Naive thymus-derived CD4-positive, alpha-beta T cell (primary cell): ENCODE measurements at places on chromosomes 3 and 15. TPM values are rescaled to one million over a fixed set of nuclear protein-coding genes. Genes with fewer than 3 reads are reported as not detected.

The OR5H6 gene
- total RNA-seq, result not detected

DNA sequence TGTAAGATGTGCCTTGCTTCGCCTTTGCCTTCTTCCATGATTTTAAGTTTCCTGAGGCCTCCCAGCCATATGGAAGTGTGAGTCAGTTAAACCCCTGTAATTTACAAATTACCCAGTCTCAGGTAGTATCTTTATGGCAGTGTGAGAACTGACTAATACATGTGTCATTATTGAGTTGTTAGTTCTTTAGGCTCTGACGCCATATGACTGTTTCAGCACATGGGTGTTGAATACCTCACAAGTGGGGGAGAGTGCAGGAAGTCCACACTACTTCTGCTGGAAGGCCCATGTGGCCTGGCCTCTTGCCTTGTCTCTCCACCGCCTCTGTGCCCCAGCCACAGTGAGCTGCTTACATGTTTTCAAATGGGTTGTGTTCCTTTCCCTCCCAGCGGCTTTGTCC is 28.5 kb downstream of the MFSD1 start:
- H3K4me3 ChIP-seq, result no peak overlapping the region
- no peaks in the 10 kb centered on the region for H3K36me3 ChIP-seq
- H3K4me1 ChIP-seq, result no peaks in the 10 kb centered on the region
- no peak for DNase-seq

DNA sequence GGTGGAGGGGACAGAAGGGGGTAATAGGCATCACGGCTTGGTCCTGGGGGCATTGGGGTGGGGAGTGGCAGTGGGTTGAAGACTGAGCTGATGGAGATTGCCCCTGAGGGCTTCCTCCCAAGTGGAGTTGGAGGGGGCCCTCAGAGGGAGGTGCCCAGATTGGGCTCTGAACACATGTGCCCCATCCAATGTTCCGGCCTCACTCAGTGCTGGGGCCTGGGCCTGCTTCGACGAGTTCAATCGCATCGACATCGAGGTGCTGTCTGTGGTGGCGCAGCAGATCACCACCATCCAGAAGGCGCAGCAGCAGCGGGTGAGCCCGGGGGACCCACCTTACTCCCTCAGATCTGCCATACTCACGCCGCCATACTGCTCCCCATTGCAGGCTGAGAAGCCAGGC is 45.3 kb downstream of the DNAH1 start:
- no peaks in the 10 kb centered on the region for H3K27me3 ChIP-seq
- no peaks in the 10 kb centered on the region for H3K4me1 ChIP-seq
- H3K4me3 ChIP-seq, result no peak overlapping the region
- no peak overlapping the region for H3K27ac ChIP-seq

DNA sequence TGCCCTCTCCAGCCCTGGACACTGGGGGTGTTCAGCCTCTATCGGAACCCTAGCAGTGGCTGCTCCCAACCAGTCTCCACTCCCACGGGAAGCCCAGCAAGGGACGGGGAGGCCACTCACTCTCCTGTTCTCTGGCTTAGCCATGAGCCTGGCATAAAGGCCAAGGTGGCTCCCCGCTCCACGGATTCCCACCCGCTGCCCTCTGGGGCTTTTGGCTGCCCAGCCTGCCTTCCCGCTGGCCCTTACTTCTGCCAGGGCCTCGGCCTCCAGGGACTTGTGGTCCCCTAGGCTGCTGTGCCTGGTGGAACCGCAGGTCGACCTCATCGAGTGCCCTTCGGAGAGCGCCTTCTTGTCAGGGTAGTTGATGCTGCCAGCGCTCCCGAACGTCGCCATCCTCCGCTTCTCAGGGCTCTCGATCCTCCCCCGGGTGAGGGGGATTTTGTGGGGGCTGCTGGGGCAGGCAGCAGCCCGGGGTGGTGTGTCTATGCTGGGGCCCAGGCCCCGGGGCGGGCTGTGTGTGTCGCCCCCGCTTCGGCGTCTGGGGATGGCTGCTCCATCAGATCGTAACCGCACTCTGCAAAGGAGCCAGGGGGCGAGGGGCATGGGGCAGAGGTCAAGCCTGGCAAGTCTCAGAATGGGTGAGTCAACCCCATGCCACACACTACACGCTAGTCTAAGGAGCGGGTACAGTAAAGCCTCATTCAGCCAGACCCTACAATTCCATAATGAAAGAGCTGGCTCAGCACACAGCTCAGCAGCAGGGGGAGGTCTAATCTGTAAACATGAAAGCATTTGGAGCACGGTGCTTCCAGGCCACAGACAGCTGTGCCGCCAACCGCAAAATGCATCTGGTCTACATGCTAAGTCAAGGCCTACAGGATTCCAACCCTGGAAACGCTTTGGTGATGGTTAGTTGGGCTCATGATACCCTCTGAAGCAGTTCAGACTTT is 27.3 kb upstream of the RAD18 start:
- H3K4me3 ChIP-seq, result no peak overlapping the region
- no peak overlapping the region for H3K27ac ChIP-seq
- no peaks in the 10 kb centered on the region for H3K36me3 ChIP-seq
- no peaks in the 10 kb centered on the region for H3K27me3 ChIP-seq

- no peaks in the 10 kb centered on the region for H3K4me1 ChIP-seq
- DNase-seq, result no peak
- H3K27me3 ChIP-seq, result no peaks in the 10 kb centered on the region
These were observed 7.0 kb downstream of the MELTF start for GRCh38 chr3:197022405-197023231.

The HYAL1 gene
- 0.51 TPM for total RNA-seq

DNA sequence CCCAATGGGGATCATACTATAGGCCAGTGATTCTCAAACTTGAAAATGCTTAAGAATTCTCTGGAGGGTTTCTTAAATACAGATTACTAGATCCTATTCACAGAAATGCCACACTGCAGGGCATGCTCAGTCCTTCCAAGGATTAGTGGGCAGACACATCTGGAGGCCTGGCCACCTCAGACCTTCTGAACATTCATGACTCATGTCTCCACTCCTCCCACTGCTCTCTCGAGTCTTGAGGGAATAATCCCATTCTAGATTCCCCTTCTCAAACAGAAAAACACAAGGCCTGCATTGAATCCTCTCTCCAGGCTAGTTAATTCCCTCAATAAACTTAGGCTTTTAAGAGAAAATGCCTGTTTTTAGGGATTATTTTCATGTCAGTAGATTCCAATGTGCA is 22.1 kb downstream of the ZNF621 start:
- H3K27ac ChIP-seq, result no peak overlapping the region
- no peaks in the 10 kb centered on the region for H3K27me3 ChIP-seq
- no peaks in the 10 kb centered on the region for H3K36me3 ChIP-seq
- H3K4me1 ChIP-seq, result no peaks in the 10 kb centered on the region

GRCh38 chr3:44026220-44026865 is 215.3 kb upstream of the TOPAZ1 start:
- no peaks in the 10 kb centered on the region for H3K27me3 ChIP-seq
- H3K36me3 ChIP-seq, result no peaks in the 10 kb centered on the region
- no peak overlapping the region for H3K4me3 ChIP-seq
- H3K4me1 ChIP-seq, result no peaks in the 10 kb centered on the region

GRCh38 chr3:170130532-170130931 is 51.0 kb downstream of the PHC3 start:
- no peaks in the 10 kb centered on the region for H3K27me3 ChIP-seq
- H3K27ac ChIP-seq, result no peak overlapping the region
- no peaks in the 10 kb centered on the region for H3K36me3 ChIP-seq
- no peaks in the 10 kb centered on the region for H3K4me1 ChIP-seq
- DNase-seq, result no peak

DNA sequence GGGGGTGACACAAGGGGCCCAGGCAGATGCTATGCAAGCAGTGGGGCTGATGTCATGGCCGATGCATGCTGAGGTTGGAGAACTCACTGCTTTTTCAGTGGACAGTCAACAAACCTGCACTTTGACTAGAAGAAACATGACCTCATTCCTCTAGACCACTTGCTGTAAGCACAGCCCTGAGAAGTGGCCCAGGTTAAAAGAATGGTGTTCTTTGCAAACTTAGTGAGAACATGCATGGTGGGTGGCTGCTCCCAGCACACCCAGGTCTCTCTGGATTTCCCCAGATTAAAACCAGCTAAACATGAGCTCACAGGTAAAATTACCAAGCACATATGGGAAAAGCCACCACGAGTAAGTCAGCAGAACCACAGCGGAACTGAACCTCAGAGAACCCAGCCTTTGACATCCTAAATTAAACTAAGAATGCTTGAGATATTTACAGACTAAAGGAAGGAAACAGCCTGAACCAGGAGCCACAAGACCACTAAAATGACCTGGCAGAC is 15.5 kb downstream of the DLEC1 start:
- no peak overlapping the region for H3K4me3 ChIP-seq
- H3K4me1 ChIP-seq, result no peaks in the 10 kb centered on the region
- DNase-seq, result no peak
- H3K27ac ChIP-seq, result no peak overlapping the region

GRCh38 chr15:83380059-83380458 is 67.1 kb upstream of the SH3GL3 start:
- H3K27me3 ChIP-seq, result no peaks in the 10 kb centered on the region
- no peaks in the 10 kb centered on the region for H3K4me1 ChIP-seq
- DNase-seq, result no peak
- H3K4me3 ChIP-seq, result no peak overlapping the region
- no peaks in the 10 kb centered on the region for H3K36me3 ChIP-seq

The HRG gene
- total RNA-seq, result not detected

GRCh38 chr3:42550250-42550649 is 31.5 kb downstream of the SEC22C start:
- H3K4me3 ChIP-seq, result no peak overlapping the region
- peaks cover 1% of the 10 kb centered on the region for H3K4me1 ChIP-seq
- no peaks in the 10 kb centered on the region for H3K27me3 ChIP-seq
- peaks cover 10% of the 10 kb centered on the region for H3K36me3 ChIP-seq
- no peak for DNase-seq

DNA sequence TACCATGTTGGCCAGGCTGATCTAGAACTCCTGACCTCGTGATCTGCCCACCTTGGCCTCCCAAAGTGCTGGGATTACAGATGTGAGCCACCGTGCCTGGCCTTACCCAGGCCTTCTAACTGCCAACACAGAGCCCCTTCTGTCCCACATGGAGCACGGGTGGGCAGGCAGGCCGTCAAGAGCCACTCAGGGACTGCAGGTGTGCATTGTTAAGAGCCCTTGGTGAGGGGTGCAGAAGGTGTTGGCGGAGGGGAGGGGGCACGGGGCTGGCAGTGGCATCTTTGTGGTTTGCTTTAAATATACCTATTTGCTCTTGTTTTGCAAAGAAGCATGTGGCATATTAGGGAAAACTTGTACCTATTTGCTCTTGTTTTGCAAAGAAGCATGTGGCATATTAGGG is 37.3 kb downstream of the SMAD6 start:
- H3K27ac ChIP-seq, result no peak overlapping the region
- no peaks in the 10 kb centered on the region for H3K36me3 ChIP-seq
- no peaks in the 10 kb centered on the region for H3K4me1 ChIP-seq
